ENCODE measurements at places on chromosomes 1 and 21.
A peak's percentile ranks its signal among the peaks of the same experiment; 100 is the strongest.

- peak; percentile 17 for DNase-seq
Observed at GRCh38 chr21:46325073-46325912, 1.3 kb downstream of the PCNT start.

DNA sequence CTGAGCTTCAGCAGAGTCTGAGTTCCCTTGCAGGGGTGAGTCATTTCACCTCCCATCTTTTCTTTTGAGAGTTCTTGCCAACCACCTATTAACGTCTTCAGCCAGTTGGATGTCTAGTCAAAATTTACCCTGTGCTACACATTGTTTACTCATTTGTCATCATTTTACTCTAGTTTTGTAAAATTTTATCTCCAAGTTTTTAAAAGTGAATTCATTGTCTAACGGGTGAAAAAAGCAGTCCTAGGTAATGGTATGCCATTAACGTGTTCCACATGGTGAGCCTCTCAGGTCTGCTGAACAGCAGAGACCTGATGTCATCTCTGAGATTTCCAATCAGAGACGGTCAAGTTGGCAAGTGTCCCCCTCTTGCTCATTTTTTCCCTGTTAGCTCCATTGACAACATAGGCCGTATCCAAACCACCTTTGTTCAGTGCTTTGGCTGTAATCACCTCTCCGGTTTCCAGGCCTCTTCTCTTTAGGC is 85.4 kb downstream of the TBX15 start:
- no peak for DNase-seq

GRCh38 chr1:212060632-212061472 is 25.3 kb downstream of the DTL start:
- no peak for DNase-seq

DNA sequence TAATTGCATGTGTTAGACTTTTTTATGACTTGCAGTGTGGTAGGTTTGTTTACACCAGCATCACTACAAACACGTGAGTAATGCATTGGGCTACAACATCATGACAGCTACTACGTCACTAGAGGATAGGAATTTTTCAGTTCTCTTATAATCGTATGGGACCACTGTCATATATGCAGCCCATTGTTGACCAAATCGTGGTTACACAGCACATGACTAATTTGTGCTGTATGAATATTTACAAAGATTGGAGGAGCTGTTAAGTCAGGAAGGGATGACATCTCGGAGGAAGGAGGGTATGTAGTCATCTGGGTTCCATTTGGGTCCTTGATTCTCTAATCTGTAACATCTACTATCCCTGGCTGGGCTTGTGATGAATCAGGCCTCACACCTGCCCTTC is 270.9 kb downstream of the TNR start:
- no peak for DNase-seq

- DNase-seq: peak; percentile 40
Observed at GRCh38 chr1:86714561-86715244, 10.3 kb downstream of the SH3GLB1 start.

- no peak for DNase-seq
Observed at GRCh38 chr1:18347559-18347958, 133.2 kb upstream of the KLHDC7A start.

GRCh38 chr21:44415073-44416025 is 40.0 kb upstream of the LRRC3 start:
- DNase-seq: no peak

GRCh38 chr1:240258910-240259309 is 167.2 kb downstream of the FMN2 start:
- DNase-seq: no peak

DNA sequence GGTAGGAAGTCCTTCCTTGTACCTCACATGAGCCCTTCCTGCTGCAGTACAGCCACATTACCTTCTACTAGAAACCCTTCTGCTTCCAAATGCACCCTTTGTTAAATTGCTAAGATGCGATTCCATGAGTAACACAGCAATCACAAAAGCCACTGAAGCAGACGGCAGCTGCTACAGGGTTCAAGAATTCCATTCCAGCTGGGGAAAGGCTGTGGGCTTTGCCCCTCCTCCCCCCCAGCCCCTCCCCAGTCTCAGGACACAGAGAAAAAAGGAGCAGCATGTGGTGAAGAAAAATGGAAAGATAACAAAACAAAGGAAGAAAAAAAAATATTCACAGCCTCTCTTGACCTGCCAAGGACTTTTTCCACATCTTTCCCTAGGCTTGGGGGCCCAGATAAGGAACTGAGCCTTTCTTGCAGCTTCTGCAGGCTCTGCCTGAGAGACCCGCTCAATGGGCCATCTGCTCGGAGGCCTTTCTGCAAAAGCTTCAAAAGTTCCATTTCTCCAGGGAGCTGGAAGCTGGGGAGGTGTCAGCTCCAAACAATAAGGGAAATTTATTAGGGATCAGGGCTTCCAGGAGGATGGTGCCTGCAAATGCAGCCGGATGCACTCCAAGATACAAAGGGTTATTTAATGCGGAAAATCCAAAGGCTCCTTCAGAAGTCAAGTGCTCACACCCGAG is 72.1 kb downstream of the SYT2 start:
- no peak for DNase-seq

DNA sequence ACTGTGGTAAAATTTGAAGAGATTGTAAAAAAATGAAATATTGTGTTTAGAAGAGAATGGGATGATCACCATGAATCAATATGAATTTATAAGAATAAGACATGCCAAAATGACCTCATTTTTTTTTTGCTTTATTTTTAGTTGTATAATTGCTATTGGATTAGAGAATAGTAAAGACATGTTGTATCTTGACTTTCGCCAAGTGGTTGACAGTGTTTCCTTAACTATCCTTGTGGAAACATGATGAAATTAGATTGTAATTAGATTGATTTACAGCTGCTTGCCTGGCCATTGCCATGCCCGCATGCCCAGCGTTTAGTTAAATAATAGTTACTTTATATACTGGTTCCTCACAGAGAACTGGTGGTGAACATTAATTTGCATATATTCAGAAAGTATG is 154.9 kb downstream of the MAGI3 start:
- DNase-seq: no peak

- DNase-seq: no peak
Observed at GRCh38 chr1:201955729-201956143, 433 bp downstream of the TIMM17A start.

- DNase-seq: peak; percentile 19
Observed at GRCh38 chr1:162056043-162056442, 13.4 kb upstream of the NOS1AP start.

DNA sequence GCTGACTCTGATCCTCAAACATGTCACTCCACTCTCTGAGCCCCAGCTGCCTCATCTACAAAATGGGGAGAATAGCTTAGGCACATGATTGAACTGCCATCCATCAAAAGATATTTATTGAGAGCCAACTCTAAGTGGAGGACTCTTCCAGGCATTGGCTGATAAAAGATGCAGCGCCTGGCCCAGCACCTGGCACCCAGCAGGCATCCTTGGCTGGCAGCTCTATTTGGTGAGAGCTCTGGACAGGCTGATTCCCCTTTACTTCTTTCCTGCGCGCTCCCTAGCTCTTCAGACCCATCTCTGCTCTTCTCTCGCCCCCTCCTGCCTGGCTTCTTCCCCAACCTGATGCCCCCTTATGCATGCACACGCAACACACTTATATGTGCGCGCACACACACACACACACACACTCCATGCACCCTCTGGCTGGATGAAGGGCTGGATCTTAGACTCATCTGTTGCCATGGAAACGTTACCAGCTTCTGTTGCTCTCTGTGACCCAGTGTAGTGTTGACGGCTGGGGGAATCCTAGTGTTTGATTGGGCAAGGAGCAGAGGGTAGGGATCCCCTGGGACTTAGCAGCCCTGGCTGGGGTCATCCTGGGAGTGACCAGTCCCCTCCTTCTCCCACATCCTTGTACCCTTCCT is 49.3 kb downstream of the VWA5B1 start:
- no peak for DNase-seq

DNA sequence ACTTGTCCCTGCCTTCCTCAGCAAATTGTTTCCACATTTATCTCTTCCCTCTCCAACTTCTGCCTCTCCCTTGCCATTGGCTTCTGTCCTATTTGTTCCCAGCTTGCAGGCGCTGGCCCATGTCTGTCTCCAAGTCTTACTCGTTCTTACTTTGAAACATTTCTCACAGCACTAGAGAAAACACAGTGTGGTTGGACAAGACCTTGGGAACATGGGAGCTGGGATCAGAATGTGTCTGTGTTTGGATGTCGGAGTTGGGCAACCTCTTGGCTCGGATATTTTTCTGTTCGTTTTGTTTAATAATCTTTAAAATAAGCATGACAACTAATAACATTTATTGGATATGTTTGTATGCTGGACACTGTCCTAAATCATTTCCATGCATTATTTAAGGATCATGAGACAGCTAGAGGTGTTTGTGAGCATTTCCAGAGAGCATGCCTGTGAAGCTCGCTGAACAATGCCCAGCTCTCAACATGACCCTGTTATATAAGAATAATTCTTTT is 5.9 kb upstream of the BRWD1 start:
- DNase-seq: no peak

DNA sequence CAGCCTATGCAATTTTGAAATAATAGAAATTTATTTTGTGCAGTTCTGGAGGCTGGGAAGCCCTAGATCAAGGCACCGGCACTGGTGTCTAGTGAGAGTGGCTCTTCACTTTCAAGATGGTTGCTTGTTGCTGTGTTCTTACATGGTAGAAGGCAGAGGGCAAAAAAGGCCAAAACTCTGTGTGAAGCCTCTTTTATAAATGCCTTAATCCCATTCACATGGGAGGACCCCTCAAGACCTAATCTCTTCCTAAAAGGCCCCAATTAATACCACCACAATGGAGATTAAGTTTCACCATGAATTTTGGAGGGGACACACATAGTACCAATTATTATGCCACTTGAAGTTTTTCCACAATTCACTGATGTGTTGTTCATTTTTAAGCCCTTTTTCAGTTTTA is 21.0 kb downstream of the PRKAB2 start:
- DNase-seq: no peak

GRCh38 chr1:154467434-154468102 is 34.5 kb upstream of the TDRD10 start:
- DNase-seq: peak; percentile 32

DNA sequence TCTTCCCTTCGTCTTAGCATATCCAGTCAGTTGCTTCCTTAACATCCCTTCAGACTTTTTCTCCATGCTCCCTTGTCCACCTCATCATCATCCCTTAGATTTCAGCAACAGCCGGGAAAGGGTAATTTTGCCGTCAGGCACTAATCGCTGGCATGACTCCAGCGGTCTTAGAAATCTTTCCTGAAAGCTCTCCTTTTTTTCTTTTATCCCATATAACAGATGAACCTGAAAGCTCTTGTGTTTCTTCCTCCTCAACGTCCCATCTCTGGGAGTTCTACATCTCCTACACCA is 10.4 kb upstream of the BOLA1 start:
- DNase-seq: no peak

DNA sequence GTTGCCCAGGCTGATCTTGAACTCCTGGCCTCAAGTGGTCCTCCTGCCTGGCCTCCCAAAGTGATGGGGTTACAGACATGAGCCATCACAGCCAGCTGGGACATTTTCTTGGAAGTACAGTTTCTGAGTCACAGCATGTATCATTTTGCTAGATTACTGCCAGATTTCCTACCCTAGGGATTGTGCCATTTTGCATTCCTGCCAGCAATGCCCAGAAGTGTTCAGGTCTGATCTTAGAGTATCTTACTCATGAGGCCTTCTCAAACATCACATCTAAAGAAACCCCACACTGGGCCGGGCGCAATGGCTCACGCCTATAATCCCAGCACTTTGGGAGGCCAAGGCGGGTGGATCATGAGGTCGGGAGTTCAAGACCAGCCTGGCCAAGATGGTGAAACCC is 10.2 kb downstream of the BMP8A start:
- DNase-seq: no peak

- DNase-seq: no peak
Observed at GRCh38 chr1:53336146-53336545, 8.3 kb upstream of the LRP8 start.

GRCh38 chr1:185595835-185596667 is 138.1 kb upstream of the HMCN1 start:
- DNase-seq: peak; percentile 60

- DNase-seq: no peak
Observed at GRCh38 chr1:22750685-22751051, 40.0 kb downstream of the EPHB2 start.

DNA sequence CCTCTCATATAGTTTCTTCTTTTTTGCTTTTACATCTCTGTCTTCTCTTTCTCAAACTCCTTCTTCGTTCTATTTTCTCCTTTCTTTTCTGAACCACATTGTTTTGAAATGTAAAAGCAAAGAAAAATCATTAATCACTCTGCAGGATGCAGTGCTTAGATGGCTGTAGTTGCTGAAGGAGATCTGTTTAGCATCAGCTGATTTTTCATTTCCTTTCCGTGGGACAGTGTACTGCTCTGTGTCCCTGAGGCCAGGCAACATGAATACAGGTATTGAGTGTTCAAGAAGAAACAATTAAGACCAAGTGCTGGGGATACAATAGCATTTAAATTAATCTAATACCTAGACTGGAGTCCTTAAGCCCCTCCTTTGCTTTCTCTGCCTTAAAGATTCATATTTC is 257.2 kb upstream of the SPAG17 start:
- no peak for DNase-seq
